ENCODE measurements at places on chromosomes 7 and 10.

GRCh38 chr10:104424719-104425118 is 71.1 kb downstream of the CFAP58 start:
- DNase-seq = no peak

GRCh38 chr7:16295558-16295957 is 125.8 kb downstream of the CRPPA start:
- DNase-seq = no peak

DNA sequence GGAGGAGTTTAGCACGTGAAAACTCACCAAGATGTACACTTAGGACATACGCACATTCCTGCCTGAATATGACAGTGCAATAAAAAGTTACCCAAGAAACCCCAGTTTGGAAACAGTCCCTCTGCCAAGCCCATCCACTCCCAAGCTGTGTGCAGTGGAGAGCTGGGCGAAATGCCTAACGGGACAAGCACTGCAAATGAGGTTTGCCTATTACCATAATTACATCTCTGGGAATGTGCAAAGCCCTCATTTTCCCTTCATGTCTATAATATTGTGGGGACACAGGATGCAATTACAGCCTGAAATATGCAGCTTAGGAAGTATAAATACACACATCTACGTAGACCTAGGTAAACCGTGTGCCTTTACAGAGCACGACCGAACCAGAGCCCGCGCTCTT is 117.5 kb downstream of the PLXNA4 start:
- no peak for DNase-seq

- DNase-seq = no peak
Measured at GRCh38 chr7:37510043-37510634, 61.5 kb upstream of the ELMO1 start.

GRCh38 chr10:126209451-126209850 is 178.8 kb downstream of the ADAM12 start:
- DNase-seq = no peak

Measured in hypothalamus (tissue), 51 donors.